Activated gamma-delta T cell treated with Interleukin-2 at 50 U/mL for 16 hours (primary cell): ENCODE measurements at places on chromosomes 4 and X.
A peak's percentile ranks its signal among the peaks of the same experiment; 100 is the strongest.

DNA sequence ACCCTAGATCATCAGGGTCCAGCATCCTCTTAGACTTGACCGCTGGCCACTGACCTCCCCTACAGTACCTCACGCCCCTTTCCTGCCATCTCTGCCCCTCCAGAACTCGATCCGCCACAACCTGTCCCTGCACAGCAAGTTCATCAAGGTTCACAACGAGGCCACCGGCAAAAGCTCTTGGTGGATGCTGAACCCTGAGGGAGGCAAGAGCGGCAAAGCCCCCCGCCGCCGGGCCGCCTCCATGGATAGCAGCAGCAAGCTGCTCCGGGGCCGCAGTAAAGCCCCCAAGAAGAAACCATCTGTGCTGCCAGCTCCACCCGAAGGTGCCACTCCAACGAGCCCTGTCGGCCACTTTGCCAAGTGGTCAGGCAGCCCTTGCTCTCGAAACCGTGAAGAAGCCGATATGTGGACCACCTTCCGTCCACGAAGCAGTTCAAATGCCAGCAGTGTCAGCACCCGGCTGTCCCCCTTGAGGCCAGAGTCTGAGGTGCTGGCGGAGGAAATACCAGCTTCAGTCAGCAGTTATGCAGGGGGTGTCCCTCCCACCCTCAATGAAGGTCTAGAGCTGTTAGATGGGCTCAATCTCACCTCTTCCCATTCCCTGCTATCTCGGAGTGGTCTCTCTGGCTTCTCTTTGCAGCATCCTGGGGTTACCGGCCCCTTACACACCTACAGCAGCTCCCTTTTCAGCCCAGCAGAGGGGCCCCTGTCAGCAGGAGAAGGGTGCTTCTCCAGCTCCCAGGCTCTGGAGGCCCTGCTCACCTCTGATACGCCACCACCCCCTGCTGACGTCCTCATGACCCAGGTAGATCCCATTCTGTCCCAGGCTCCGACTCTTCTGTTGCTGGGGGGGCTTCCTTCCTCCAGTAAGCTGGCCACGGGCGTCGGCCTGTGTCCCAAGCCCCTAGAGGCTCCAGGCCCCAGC, 5.2 kb downstream of the FOXO4 start:
- DNase-seq, result peak; percentile 16

GRCh38 chrX:97616883-97617530, 733.3 kb downstream of the RPA4 start:
- DNase-seq, result no peak

DNA sequence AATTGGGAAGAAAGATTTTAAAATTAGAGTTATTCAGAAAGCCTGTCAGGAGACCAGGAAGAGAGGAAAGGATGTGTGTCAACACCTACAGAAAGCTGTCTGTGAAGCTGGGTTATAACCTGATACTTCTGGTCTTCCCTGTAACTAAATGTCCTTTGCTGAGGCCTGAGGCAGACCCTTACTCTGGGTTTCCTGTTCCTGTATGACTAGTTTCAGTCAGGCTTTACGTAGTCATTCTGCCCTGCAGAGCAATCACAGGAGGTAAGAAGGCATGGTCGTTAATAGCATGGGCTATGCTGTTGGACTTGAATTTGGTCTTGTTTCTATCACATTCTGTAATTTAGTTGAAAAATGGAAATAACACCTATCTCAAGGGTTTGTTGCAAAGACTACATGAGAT, 110.5 kb upstream of the IGFBP7 start:
- DNase-seq, result no peak

- DNase-seq, result no peak
Measured at GRCh38 chr4:24117975-24118374, 228.1 kb upstream of the PPARGC1A start.

GRCh38 chr4:188109157-188109755, at the start of gene TRIML2:
Gene TRIML2, minus strand, starts transcription at chr4:188109603. Its CDS starts 4,235 bp downstream, at chr4:188105368.
- no peak for DNase-seq

- DNase-seq, result no peak
Measured at GRCh38 chr4:158625544-158625943, 46.1 kb downstream of the C4orf46 start.

DNA sequence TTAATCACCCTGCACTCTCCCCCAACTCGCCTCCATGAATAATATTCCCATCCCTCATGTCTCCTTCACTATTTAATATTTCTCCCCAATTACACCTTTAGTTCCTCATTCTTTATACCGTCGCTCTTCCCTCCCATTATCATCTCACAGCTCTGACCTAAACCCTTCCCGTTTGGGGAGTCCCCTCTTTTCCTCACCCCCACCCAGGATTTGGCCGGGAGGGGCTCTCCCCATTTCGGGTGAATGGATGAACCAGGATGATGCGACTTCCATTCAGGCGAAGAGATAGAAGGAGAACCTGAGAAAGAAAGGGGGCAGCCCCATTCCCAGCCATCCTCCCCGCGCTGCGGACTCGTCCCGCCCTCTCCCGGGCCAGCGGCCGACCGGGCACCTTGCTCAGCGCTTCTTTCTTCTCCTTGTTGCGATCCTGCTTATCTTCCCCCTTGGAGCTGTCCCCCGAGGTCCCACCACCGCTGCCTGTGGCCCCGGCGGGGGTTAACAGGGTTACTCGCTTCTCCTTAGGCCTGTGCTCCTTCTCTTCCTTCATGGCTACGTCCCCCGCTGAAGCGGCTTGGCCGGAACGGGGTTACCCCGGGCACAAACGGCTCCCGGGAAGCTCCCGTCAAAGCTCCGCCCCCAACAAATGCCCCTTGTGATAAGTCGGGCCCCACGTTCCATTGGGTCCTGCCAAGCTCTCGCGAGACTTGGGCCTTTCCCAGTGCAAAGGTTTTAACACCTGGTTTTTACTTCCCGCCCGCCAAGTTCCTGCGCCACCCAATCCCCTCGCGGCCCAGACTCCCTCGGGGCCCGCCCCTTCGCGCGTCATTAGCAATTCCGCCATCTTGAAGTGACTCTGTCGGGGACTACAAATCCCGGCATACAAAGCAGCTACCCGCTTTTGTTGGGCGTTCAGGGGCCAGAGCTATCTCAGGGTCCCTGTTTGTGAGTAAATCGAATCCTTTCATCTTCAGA, at the start of gene UPF3B:
UPF3B (minus strand) TSS at position 582 of the 972 bp plus-strand sequence; CDS start at position 547, 35 bp downstream.
- DNase-seq, result peak; percentile 90
